ENCODE measurements at places on chromosomes 7 and 10. TPM values are rescaled to one million over a fixed set of nuclear protein-coding genes. Genes with fewer than 3 reads are reported as not detected.

The EGR2 gene
- total RNA-seq: 2.1 TPM

GRCh38 chr7:118195837-118196474 is 12.0 kb downstream of the LSM8 start:
- DNase-seq: no peak

- DNase-seq: no peak
These were observed 226.8 kb downstream of the SKIDA1 start for GRCh38 chr10:21298701-21299100.

GRCh38 chr7:48424731-48425130 is 253.5 kb downstream of the ABCA13 start:
- DNase-seq: no peak
